ENCODE measurements at places on chromosomes 3 and 15.

GRCh38 chr15:32899126-32899596 lies 181.4 kb downstream of the GREM1 start:
- DNase-seq: peak; percentile 92

DNA sequence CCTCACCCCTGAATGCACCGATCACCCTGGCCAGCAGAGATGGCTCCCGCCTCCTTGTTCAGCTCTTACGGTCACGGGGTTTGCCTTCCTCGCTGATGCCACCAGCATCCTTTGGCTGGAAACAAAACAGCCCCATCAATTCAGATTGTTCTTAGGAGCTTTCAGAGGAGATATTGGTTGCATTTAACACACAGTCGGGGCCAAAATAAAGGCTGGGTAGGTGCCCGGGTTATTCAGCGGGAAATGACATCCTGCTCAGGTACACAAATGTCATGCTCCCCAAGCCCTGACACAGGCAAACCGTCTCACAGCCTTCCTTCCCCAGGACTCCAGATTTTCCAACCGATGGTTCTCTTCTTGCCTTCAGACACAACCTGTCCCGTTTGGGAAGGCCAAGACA lies 62.4 kb upstream of the MEF2A start:
- DNase-seq: no peak

DNA sequence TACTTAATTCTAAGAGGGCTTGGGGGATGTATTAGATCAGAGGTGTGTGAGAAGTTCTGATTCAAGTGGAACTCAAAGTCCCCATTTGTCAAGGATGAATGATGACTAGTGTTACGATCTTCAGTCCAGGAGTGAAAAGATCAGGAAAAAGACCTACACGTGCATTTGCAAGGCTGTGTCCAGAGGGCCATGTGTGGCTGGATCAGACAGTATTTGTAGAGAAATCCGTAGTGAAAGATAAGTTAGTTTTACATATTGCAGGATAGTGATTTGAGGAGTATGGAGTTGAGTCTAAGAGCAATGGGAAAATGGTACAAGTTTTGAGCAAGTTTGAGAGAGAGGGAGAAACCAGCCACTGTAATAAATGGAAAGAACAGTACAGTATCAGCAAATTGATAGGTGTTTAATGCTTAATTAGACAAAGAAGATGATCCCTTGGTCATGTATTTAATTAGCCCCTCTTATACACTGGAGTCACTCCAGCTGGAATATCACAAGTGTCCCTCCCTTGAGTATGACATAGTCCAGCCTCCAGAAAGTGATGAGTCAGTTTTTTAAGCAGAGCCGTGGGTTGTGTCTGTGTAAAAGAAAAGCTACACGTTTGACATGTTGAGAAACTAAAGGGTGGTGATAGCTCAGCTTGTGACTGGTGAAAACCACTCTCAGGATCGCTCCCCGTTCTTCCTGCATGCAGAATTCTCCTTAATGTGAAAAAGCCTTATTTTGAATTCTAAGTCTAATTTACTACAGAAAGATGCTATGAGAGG lies 348.8 kb downstream of the ROBO1 start:
- no peak for DNase-seq

GRCh38 chr3:102133376-102133775 lies 284.1 kb downstream of the NFKBIZ start:
- no peak for DNase-seq

DNA sequence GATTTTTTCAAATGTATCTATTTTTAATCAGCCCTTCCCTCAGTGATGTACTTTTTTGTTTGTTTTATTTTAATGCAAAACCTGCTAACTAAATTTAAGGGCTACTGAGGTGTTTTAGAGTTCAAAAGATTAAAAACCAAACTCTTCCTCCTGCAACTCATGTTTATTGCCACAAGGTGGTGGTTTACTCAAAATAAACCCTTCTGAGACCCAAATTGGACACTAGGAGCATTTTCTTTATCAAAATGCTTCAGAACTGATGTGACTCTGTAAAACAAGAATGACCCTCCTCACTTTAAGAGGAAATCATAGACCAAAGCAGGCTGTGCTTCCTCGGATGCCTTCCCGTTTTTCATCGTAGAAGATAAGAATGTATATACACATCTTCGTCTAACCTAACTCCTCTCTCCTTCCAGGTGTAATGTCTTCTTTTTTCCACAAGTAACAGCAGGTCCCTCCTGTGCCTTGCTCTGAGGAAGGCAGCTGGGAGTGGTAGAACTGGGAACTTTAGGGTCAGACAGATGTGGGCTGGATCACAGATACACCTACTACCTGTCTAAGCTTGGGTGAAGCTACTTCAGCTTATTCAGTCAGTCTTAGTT lies 2.9 kb upstream of the NME9 start:
- peak; percentile 25 for DNase-seq

- DNase-seq: no peak
Observed at GRCh38 chr3:112802338-112802737, 44.3 kb downstream of the CD200R1L start.

GRCh38 chr15:68560501-68561113 lies 18.2 kb upstream of the CORO2B start:
- no peak for DNase-seq

DNA sequence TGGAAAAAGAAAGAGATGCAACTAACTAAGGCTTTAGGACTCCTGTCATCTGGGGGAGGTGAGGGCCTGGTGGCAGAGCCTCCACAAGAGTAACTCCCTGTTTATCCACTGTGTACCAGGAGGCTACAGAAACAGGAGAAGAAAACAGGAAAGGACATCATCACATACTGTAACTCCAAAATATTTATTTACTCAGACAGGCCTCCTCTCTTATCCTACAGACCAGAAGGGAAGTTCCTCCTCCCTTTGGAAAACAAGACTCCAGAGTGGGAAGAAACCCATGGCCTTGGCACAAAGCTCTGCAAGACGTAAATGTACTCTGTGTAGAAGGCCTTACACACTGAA lies 40.1 kb upstream of the AKAP13 start:
- DNase-seq: no peak

DNA sequence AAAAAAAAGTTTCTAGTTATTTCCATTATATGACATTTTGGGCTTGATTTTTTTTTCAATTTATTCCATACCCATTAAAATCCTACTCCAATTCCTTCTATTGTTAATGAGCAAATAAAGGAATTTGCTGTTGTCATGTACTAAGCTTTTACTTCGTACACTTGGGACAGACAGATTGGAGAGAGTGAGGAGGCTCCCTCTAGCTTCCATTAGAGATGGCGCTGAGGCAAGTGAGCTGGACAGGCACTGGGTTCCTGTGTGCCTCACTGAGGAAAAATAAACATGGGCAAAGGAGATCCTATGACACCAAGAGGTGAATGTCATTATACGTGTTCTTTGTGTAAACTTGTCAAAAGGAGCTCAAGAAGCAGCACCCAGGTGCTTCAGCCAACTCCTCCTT lies 441.1 kb upstream of the MDFIC2 start:
- peak; percentile 32 for DNase-seq

GRCh38 chr3:312160-312733 lies 115.7 kb downstream of the CHL1 start:
- no peak for DNase-seq

DNA sequence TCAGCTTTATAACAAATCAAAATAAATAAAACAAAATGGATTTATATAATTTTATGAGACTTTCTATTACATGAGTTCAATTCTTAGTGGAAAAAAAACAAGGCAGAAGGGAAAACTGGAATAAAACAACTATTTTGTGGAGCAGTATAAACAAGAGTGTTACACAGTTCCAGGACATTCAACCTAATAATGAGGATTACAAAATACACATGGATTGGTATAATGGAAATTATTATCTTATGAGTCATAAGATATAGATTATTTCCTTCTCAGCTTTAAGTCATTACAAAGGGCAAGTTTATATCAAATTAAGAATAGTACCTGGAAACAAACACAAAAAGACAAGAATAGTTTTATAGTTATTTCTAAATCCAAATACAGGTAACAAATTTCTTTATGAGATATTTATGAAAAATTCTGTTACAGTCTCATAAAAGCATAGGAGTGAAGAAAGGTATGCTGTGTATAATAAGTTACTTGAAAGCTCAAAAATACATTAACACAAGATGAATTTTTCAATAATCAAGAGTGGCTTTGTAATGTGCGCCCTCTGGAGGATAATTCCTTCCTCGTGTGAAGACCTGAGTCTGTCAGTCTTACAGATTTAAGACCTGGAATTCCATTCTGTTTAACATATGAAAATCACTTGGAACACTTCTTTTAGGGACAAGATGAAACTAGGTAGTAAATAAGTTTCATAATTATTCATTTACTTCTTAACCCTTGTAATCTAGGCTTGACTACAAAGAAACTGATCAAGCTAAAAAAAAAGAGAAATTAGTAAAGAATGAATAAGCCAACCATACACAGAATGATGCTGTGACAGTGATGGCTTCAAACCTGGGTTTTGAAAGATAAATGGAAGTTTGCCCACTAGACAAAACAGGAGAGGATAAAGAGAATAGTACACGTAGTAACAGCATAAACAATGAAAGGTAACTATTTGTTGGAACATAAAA lies 9.5 kb downstream of the COPS2 start:
- DNase-seq: peak; percentile 61

GRCh38 chr15:96285305-96285704 lies 45.2 kb upstream of the NR2F2 start:
- no peak for DNase-seq

DNA sequence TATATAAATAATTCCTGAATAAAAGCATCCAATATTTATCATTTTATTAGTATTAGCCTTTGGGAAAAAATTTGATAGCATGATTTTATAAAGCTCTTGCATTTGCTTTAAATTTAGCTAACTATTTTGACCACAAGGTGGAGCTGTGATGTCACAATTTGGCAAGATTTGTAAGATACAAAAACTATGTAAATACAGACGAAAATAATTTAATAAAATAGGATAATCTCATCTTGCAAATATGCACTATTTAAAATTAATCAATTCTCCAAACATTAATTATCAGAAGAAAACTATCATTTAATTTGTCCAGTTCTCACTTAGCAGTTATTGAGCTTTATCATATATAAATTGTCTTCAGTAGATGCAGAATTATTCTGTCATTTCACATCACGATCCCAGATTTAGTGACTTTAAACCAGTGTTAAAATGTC lies 95.4 kb downstream of the PLOD2 start:
- peak; percentile 61 for DNase-seq

GRCh38 chr3:8220291-8220690 lies 281.3 kb upstream of the LMCD1 start:
- DNase-seq: no peak

DNA sequence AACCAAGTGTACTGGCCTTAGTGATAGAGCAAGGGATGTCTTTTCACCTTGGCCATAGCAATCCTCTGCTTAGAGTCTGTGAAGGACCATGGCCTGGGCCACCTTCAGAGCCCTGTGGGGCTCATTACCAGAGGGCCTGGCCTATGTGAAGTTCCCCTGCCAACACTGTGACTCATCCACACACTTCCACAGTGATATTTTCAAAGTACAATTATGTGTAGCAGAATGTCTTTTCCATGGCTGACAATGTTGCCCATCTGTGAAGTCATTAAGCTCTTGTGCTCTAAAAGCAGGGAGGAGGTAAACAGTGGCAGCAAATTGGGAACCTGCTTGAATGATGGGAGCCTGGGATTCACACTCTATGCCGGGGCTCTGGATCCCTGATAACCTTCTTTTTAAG lies 12.2 kb upstream of the CACNA1D start:
- no peak for DNase-seq

GRCh38 chr15:57375827-57376695 lies at the start of gene CGNL1:
TSS of gene CGNL1 (plus strand) at chr15:57376505. CDS start at chr15:57438000, 61,495 bp downstream.
- DNase-seq: peak; percentile 86

DNA sequence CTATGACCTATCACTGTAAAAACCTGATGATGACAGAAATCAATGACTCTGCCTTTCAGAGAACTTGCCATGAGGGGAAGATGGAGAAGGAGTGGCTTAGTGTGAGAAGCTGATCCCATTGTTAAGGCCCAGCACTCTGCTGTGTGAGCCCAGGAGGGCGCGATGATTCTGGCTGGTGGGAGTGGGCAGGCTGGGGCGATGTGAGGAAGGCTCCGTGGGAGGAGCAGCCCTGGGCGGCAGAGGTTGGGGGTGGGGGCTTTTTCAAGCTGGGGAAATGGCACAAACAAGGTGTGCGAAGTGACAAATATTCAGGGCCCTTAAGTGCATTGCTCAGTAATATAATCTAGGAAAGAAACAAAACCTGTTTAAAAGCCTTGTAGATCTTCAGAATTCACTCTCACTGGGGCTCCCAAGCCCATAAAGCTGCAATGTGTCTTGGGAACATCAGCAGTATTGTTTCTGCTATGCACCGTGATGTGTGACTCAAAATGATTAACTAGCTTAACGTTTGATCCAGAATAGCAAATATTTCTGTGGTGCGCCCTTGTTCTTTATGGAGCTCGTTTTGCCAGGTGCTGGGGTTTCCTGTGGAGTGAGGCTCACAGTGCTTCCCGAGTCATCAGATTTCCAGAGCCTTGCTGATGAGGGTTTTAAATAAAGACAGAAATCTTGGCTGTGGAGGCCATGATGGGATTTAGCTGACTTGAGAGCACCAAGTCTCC lies 141.0 kb downstream of the CHDH start:
- DNase-seq: no peak

- peak; percentile 70 for DNase-seq
Observed at GRCh38 chr3:127732303-127732702, 59.6 kb downstream of the ABTB1 start.

DNA sequence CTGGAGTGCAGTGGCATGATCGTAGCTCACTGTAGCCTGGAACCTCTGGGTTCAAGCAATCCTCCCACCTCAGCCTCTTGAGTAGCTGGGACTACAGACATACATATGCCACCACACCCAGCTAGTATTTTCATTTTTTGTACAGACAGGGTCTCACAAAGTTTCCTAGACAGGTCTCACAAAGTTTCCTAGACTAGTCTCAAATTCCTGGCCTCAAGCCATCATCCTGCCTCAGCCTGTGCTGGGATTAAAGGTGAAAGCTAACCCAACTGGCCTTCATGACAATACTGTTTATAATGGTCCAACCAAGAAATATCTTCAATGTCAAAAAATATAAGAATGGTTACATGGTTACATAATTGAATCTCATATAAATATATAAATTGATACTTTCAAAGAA lies 24.0 kb downstream of the GPR176 start:
- no peak for DNase-seq

- no peak for DNase-seq
Observed at GRCh38 chr3:187368251-187369088, at the start of gene RTP4. TSS of gene RTP4 (plus strand) at chr3:187368385. CDS start at chr3:187368442, 57 bp downstream.

GRCh38 chr3:113495035-113495434 lies 19.9 kb downstream of the SPICE1 start:
- peak; percentile 34 for DNase-seq

GRCh38 chr3:2915826-2916225 lies 194.3 kb downstream of the IL5RA start:
- no peak for DNase-seq

- DNase-seq: peak; percentile 55
Observed at GRCh38 chr3:11544412-11545181, 99.1 kb downstream of the VGLL4 start.

DNA sequence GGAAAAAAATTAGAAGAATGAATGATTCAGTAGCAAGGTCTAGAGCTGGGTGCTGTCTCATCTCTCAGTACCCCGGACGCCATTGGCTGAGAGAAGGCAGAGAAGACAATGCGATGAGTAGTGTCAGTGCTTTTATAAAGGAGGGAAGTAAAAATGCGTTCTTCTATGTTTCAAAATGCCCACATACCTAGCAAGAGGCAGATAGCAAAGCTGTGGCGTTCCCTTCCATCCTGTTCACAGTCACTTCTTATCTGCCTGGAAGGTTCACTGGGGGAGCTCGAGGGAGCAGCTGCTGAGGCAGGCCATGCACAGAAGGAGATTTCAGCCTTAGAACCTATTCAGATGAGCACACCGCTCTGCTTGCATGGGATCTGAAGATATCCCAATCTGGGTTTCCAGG lies 234.0 kb downstream of the RPLP1 start:
- no peak for DNase-seq

- peak; percentile 31 for DNase-seq
Observed at GRCh38 chr3:62229908-62230307, 143.4 kb downstream of the FEZF2 start.

GRCh38 chr15:50414624-50415023 lies 9.6 kb upstream of the USP8 start:
- DNase-seq: no peak

Measured in neural progenitor cell (in vitro differentiated cells).